ENCODE measurements at places on chromosomes 12 and 14. TPM values are rescaled to one million over a fixed set of nuclear protein-coding genes. Genes with fewer than 3 reads are reported as not detected.

OSBPL8 gene
- 21.2 TPM for total RNA-seq

TPPP2 gene
- total RNA-seq: not detected

SMCO3 gene
- total RNA-seq: not detected

DPF3 gene
- total RNA-seq: 0.06 TPM

PDZRN4 gene
- total RNA-seq: not detected

LRCOL1 gene
- not detected for total RNA-seq

CLEC14A gene
- total RNA-seq: not detected

FBXW8 gene
- total RNA-seq: 9.8 TPM

CLEC7A gene
- 0.87 TPM for total RNA-seq

COX8C gene
- total RNA-seq: not detected

PTGER2 gene
- total RNA-seq: 5.7 TPM

USP44 gene
- total RNA-seq: not detected

TUNAR gene
- total RNA-seq: not detected

TSPAN11 gene
- total RNA-seq: 1.8 TPM

TM9SF1 gene
- total RNA-seq: 96.0 TPM

C1S gene
- total RNA-seq: 88.1 TPM

LAG3 gene
- not detected for total RNA-seq

TMEM119 gene
- total RNA-seq: 1.9 TPM

FAM186B gene
- 3.8 TPM for total RNA-seq

MYO1H gene
- total RNA-seq: not detected
